Thoracic aorta (tissue), 2 donors: ENCODE measurements at places on chromosomes 4 and X. TPM values are rescaled to one million over a fixed set of nuclear protein-coding genes. Genes with fewer than 3 reads are reported as not detected.
A peak's percentile ranks its signal among the peaks of the same experiment; 100 is the strongest.

Gene ZCCHC18
- total RNA-seq, result 0.49 TPM

GRCh38 chrX:107530141-107530540 lies 80.7 kb downstream of the FRMPD3 start:
- H3K36me3 ChIP-seq, result no peaks in the 10 kb centered on the region
- no peaks in the 10 kb centered on the region for H3K4me1 ChIP-seq
- no peak overlapping the region for H3K4me3 ChIP-seq
- no peaks in the 10 kb centered on the region for H3K27me3 ChIP-seq

Gene CCDC110
- total RNA-seq, result 6.2 TPM

DNA sequence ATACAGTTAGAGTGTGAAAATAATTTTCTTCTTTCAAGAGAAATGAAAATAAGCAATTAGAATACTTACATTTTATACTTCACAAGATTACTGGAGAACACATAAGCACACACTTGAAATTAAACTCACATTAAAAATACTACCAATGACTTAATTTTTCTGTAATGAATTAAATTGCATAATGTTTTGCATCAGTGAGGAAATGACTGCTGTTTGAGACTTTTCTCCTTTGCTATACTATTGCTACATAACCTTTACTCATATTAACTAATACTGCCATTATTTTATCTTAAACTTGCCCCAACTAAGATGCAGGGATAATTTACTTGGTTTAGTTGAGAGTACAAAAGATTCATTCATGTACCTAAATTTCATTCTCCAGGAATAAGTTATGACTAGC lies 590.9 kb downstream of the ARAP2 start:
- H3K27me3 ChIP-seq, result no peaks in the 10 kb centered on the region
- no peak overlapping the region for H3K4me3 ChIP-seq
- no peaks in the 10 kb centered on the region for H3K36me3 ChIP-seq
- H3K4me1 ChIP-seq, result no peaks in the 10 kb centered on the region
- no peak for DNase-seq
- H3K27ac ChIP-seq, result no peak overlapping the region

Gene DDX53
- not detected for total RNA-seq

GRCh38 chr4:153025406-153025805 lies 89.3 kb downstream of the FHDC1 start:
- H3K4me1 ChIP-seq, result no peaks in the 10 kb centered on the region
- no peak overlapping the region for H3K4me3 ChIP-seq
- H3K27me3 ChIP-seq, result no peaks in the 10 kb centered on the region
- no peak for DNase-seq
- no peak overlapping the region for H3K27ac ChIP-seq

Gene ASB5
- total RNA-seq, result not detected

GRCh38 chr4:85153221-85153620 lies 186.7 kb upstream of the WDFY3 start:
- no peak overlapping the region for H3K27ac ChIP-seq
- no peaks in the 10 kb centered on the region for H3K4me1 ChIP-seq
- H3K4me3 ChIP-seq, result no peak overlapping the region
- no peaks in the 10 kb centered on the region for H3K27me3 ChIP-seq

Gene CXorf38
- 9.5 TPM for total RNA-seq

DNA sequence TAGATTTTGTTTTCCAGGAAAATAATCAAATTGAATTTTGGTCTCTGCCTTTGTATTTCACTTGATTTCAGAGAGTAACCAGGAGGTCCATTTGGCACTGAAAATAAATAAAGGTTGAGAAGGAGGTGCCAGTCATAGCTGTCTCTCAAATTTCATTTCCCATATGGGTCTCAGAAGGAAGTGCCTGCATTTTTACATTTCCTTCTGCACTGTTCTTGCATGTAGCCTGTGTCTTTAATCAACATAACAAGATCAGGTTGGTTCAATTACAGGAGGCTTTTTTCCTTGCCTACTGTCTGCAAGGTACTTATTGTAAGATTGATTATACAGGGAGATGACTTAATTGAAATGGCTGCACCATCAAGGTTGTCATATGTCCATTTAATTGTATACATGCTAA lies 15.7 kb downstream of the LRRC66 start:
- no peak for DNase-seq
- H3K4me3 ChIP-seq, result no peak overlapping the region
- no peaks in the 10 kb centered on the region for H3K27me3 ChIP-seq
- no peaks in the 10 kb centered on the region for H3K4me1 ChIP-seq
- H3K27ac ChIP-seq, result no peak overlapping the region

Gene PAGE2B
- total RNA-seq, result not detected

GRCh38 chr4:182893047-182893446 lies 24.1 kb downstream of the DCTD start:
- H3K4me3 ChIP-seq, result no peak overlapping the region
- H3K27ac ChIP-seq, result no peak overlapping the region
- no peak for DNase-seq
- H3K4me1 ChIP-seq, result no peaks in the 10 kb centered on the region

- H3K4me3 ChIP-seq, result no peak overlapping the region
- no peak overlapping the region for H3K27ac ChIP-seq
- no peaks in the 10 kb centered on the region for H3K4me1 ChIP-seq
- no peaks in the 10 kb centered on the region for H3K27me3 ChIP-seq
These were observed 31.0 kb upstream of the FGG start for GRCh38 chr4:154643493-154643892.

Gene NSG1
- total RNA-seq, result 0.56 TPM

DNA sequence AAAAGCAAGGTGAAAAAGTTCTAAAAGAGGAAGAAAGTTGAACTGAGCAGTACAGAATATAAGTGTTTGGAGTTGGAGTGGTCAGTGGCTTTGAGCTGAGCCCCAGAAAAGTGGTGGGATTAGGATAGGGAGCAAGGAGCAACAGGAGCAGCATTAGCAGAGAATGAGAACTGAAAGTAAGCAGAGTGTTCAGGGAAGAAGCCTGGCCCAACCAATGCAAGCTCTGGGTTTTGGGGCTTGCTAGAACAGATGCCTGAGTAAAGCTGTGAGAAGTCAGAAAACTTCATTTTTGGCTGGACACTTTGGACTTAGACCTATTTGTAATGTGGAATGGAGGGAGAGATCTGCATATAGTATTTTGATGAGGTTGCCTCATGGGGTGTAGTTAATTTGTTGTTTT lies 17.8 kb downstream of the JADE1 start:
- no peaks in the 10 kb centered on the region for H3K27me3 ChIP-seq
- no peak for DNase-seq
- H3K4me3 ChIP-seq, result no peak overlapping the region
- H3K27ac ChIP-seq, result no peak overlapping the region
- H3K36me3 ChIP-seq, result no peaks in the 10 kb centered on the region
- peaks cover 70% of the 10 kb centered on the region for H3K4me1 ChIP-seq

- H3K27me3 ChIP-seq, result no peaks in the 10 kb centered on the region
- peaks cover 8% of the 10 kb centered on the region for H3K36me3 ChIP-seq
- no peak for DNase-seq
- no peak overlapping the region for H3K27ac ChIP-seq
- no peaks in the 10 kb centered on the region for H3K4me1 ChIP-seq
- H3K4me3 ChIP-seq, result no peak overlapping the region
These were observed 34.1 kb downstream of the YIPF6 start for GRCh38 chrX:68532831-68533533.

- no peak for DNase-seq
- peaks cover 3% of the 10 kb centered on the region for H3K4me1 ChIP-seq
- no peak overlapping the region for H3K27ac ChIP-seq
- no peak overlapping the region for H3K4me3 ChIP-seq
These were observed 47.0 kb downstream of the NUDT9 start for GRCh38 chr4:87469390-87469789.

- no peak for DNase-seq
- no peaks in the 10 kb centered on the region for H3K27me3 ChIP-seq
- H3K4me3 ChIP-seq, result no peak overlapping the region
- no peaks in the 10 kb centered on the region for H3K36me3 ChIP-seq
These were observed 5.4 kb downstream of the DAPP1 start for GRCh38 chr4:99821918-99822503.

DNA sequence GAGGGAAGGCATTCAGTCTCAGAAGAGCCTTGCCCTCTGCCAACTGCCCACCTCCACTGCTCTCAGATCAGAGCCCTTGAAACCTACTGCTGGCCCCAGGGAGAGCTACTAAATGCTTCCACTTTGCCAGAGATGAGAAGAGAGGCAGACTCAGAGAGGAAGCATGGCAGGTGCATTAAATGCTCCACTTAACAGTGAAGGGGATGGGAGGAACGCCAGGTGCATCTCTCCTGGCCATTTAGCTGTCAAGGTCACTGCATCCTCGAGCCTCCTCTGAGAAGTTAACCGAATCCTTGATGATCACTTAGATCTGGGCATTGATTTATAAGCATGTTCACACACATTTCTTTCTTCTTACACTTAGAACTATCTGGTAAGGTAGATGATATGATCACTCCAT lies 15.0 kb downstream of the TRPC5 start:
- no peaks in the 10 kb centered on the region for H3K4me1 ChIP-seq
- H3K36me3 ChIP-seq, result no peaks in the 10 kb centered on the region
- no peak overlapping the region for H3K4me3 ChIP-seq
- no peak overlapping the region for H3K27ac ChIP-seq
- DNase-seq, result no peak

DNA sequence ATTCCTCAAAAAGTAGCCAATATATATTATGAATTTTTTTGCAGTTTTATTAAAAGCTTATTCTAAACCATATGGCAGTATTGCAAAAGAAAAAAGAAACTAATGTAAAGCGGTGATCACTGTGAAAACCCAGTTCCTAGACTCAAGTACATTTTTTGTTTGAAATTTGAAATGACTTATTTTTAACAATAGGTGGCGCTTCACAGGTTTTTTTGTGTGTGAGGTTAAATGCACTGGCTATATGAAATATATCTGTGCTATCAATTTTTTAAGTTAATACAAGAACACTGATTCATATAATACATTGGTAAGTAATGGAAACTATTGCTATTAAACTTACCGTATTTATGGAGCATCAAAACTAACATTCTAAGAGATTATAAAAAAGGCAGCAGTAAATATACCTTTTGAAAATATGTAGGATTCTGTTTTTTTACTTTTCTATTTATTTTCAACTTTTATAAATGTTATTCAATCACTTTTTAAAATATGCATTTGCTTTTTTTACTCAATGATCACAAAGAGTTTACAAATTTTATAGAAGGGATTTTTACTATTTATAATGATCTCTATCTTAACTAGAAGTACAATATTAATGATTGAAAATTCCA lies 5.6 kb upstream of the SPRY1 start:
- H3K27me3 ChIP-seq, result no peaks in the 10 kb centered on the region
- H3K4me3 ChIP-seq, result no peak overlapping the region
- DNase-seq, result no peak
- H3K36me3 ChIP-seq, result no peaks in the 10 kb centered on the region
- no peak overlapping the region for H3K27ac ChIP-seq

Gene GRXCR1
- total RNA-seq, result not detected

GRCh38 chr4:1136048-1136447 lies 22.7 kb upstream of the RNF212 start:
- no peaks in the 10 kb centered on the region for H3K36me3 ChIP-seq
- no peak overlapping the region for H3K4me3 ChIP-seq
- H3K27me3 ChIP-seq, result no peaks in the 10 kb centered on the region
- H3K27ac ChIP-seq, result no peak overlapping the region

DNA sequence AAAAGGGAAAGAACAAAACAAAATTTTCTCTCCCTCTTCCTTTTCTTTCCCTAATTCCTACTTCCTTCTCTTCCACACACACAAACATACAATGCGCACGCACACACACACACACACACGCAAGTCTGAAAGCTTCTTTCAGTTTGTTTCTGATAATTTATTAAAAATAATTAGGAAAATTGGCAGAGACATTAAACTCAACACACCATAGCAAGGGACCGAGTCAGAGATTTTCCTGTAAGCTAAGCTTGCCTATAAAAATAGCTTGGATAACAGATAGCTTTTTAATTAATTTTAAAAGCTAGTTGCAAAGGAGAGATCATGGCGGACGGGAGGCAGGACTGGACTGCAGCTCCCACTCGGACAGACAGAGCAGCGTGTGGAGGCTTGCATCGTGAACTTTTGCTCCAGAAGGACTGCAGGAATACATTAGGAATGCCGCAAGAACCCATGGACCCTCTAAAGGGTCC lies 92.6 kb upstream of the MAPK10 start:
- H3K36me3 ChIP-seq, result no peaks in the 10 kb centered on the region
- no peak for DNase-seq
- H3K4me1 ChIP-seq, result no peaks in the 10 kb centered on the region
- peak overlapping the region; percentile 76 for H3K4me3 ChIP-seq

Gene REPS2
- 4.9 TPM for total RNA-seq

Gene PLAC8
- total RNA-seq, result not detected

GRCh38 chr4:13289391-13289790 lies 194.7 kb downstream of the RAB28 start:
- H3K27me3 ChIP-seq, result no peaks in the 10 kb centered on the region
- no peak overlapping the region for H3K4me3 ChIP-seq
- no peaks in the 10 kb centered on the region for H3K4me1 ChIP-seq
- H3K27ac ChIP-seq, result no peak overlapping the region

DNA sequence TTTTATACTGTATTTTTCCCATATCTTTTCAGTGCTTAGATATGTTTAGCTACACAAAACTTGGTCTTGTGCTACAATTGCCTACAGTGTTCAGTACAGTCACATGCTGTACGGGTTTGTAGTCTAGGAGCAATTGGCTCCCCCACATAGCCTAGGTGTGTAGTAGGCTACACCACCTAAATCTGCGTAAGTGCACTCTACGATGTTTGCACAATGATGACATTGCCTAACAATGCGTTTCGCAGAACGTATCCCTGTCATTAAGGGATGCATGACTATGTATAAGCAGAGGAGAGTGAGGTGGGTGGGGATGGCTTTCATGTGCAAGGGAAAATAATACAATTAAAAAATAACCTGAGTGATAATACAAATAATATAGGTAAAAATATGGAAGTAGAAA lies 131.4 kb downstream of the GBA3 start:
- no peaks in the 10 kb centered on the region for H3K4me1 ChIP-seq
- DNase-seq, result no peak
- no peaks in the 10 kb centered on the region for H3K36me3 ChIP-seq
- H3K27ac ChIP-seq, result no peak overlapping the region
- no peak overlapping the region for H3K4me3 ChIP-seq

DNA sequence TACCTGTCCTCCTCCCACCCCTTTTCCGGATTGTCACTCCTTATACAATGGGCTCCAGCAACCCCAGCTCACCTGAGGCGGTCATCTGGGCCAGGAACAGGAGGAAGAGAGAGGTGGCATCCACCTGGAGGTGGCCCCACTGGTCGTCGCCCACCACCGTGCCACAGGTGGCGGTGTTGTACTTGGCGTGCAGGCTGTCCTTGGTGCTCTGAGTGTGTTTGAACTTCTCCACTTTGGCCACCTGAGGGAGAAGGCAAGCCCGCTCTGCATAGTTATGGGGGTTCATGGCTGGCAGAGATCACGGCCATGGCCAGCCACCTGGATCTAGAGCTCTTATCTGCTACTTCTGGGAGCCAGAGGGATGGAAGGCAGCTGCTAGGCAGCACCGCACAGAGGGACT lies 32.9 kb downstream of the PHKA2 start:
- no peak overlapping the region for H3K27ac ChIP-seq
- no peaks in the 10 kb centered on the region for H3K4me1 ChIP-seq
- no peak for DNase-seq
- H3K27me3 ChIP-seq, result no peaks in the 10 kb centered on the region

Gene SPACA5
- not detected for total RNA-seq

DNA sequence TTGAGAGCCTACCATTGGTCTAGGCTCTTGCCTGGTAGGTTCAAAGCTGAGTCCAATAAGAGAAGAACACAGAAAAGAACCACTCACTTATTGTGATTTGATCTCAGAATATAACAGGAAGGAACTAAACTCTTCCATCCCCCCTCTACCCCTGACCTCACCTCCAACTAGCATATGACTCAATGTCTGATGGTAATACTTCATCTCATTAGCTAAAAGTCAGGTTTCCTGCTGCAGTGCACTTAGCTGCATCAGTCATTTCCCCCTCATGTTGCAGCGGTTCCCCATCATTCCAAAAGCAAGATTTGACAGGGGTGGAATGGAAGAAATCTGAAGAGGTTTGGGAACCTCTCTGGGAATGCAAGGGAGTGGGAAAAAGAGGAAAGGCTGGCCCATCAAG lies 289.5 kb downstream of the SMARCA1 start:
- H3K27ac ChIP-seq, result no peak overlapping the region
- H3K27me3 ChIP-seq, result no peaks in the 10 kb centered on the region
- no peak overlapping the region for H3K4me3 ChIP-seq
- DNase-seq, result no peak
